ENCODE measurements at places on chromosomes 2 and 18.

- no peak for DNase-seq
These were observed 441.9 kb downstream of the CPS1 start for GRCh38 chr2:210998334-210998733.

- no peak for DNase-seq
These were observed 420.3 kb downstream of the LRRTM4 start for GRCh38 chr2:77101796-77102452.

DNA sequence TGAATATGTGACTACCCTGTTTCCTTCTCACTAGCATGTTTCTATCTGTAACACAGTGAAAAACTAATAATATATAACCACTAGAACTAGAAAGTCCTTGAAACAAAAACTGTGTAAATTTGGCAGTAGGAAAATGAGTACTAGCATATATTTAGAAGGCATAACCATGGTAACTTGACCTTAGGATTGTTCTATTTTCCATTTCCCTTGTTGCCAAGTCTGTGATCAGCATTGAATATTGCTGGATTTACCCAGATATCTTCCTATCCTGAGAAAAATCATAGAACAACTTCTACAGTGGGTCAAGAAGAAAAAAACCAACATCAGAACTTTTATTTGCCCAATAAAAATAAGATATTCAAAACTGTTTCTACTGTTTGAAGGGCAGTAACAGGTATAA lies 563.9 kb upstream of the NRXN1 start:
- DNase-seq: no peak

DNA sequence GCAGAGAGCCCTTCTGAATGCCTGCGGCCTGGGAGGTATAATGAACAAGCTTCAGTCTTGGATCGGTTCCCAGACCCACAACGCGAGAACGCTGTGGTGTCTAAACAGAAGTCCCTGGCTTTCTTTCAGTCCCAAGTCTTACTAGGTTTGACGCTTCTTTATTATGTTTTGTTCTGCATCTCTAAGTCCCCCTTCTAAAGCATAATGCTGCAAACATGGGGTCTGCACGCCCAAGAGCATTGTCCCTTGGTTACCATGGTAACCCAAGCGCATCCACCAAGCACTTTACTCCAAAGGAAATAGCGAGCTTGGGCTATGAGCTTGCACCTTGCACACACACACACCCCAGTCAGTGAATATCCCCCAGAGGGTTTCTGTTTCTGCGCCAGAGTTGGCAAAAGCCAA lies 193.7 kb downstream of the INO80D start:
- DNase-seq: no peak

- no peak for DNase-seq
These were observed 328.1 kb downstream of the SLC8A1 start for GRCh38 chr2:40123746-40124145.
